M059J (cell line): ENCODE measurements at places on chromosomes 11 and 22. TPM values are rescaled to one million over a fixed set of nuclear protein-coding genes. Genes with fewer than 3 reads are reported as not detected.

DNA sequence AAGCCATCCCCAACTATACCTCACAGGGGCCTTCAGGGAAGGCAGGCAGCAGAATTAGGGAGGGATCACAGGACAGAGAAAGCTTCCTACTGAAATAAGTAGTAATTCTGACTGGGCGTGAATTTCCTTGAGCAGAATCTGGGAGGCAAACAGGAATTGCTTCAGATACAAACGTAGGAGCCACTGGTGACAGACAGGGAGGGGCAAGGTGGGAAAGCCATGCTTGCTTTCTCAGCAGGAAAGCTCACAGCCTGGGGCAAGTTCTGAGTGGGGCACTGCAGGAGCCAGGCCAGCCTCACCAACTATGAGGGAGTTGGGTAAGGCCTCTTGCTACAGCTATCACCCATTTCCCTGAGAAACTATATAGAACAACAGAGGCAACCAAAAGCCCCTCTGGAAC lies 43.6 kb downstream of the ARHGAP32 start:
- DNase-seq: no peak

DNA sequence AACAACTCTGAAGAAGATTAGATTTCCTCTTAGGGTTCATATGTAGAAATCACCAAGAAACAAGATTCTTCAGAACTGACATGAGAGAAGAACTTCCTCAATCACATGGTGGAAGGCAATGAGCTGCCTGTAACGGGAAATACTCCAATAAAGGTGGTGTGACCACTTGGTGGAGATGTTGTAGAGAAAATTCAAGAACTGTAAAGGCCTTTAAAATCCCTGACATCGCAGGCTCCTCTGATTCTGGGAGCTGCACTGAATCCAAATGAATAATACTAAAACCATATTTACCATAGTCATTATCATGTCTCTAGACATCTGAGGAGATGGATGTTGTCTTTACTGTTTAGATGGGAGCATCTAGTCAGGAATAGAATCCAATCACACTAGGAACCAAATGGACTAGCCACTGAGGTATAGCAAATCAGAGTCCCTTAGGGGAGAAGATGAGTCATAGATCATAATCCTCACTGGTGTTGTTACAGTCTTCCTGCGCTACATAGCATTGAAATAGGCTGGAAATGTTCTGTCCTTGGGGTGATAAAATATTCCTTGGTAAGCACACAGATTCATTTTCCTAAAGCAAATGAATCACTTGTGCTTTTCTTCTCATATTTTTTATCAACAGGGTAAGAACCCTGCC lies 321.6 kb upstream of the TENM4 start:
- DNase-seq: peak; percentile 35

SCGB2A2 gene
- total RNA-seq: not detected in 2 replicates

LPXN gene
- total RNA-seq: 59.1 and 67.3 TPM in 2 replicates

DNA sequence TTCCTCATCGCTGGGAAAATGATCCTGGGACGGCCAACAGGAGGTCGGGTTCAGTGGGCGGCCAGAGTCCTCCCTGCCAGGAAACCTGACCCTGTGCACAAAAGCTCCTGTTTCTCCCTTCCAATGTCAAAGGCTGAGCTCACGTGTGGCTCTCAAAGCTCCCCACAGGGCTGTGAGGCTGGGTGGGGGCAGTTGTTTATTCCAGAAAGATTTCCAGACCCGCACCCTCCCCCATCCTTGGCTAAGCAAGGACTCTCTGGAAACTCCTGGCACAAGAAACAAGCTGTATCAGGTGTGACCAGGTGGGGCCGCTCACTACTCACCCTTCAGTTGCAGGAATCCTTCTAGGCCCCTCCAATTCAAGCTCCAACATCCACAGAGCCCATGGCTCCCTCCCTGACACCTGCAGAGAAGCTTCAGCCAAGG lies 131.9 kb downstream of the SHANK2 start:
- DNase-seq: no peak

DNA sequence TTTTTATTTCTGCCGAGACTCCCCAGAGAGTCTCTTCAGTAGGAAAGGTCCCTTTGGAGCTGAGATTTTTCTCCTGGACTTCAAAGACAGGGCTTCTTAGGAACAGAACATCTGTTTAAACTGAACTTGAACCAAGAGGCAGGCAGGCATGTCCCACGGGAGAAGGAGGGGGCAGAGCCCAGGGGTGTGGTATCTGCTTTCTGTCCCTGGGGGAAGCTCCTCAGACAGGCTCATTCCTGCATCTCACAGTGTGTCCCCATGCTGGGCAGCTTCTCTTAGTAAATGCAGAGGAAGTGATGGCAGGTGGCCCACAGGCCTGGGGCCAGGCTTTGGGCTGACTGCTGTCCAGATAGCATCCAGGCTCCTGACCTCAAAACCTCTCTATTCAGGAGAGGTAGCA lies 47.3 kb downstream of the TSPAN18 start:
- DNase-seq: peak; percentile 46

DNA sequence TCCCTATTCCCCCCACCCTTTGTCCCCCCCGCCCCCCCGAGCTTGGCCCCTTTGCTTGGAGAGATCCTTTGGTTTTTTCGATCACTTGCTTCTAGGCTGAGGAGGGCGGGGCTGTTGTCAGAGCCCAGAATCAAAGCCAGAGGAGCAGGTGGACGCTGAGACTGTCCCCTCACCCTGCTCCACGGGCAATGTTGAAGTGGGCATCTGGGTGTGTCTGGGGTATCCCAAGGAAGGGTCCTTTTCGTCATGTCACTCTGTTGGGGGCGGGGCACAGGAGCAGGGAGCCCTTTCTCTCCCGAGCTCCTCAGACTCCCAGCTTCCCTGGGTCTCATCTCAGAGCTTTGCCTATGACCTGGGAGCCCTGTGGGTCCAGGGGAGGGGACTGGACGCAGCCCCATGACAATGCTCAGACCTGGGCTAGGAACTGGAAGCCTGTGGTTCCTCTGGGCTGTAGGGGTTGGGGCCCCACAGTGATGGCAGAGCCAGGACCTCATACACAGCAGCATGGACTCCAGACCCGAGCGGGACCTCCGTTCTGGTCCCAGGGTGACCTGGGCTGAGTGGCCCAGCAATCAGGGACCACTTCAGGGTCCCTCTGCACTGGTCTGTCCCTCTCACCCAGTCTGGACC lies 2.9 kb upstream of the APOBEC3A start:
- no peak for DNase-seq

GRCh38 chr11:125164091-125164421 lies 495 bp upstream of the PKNOX2 start:
- no peak for DNase-seq

DNA sequence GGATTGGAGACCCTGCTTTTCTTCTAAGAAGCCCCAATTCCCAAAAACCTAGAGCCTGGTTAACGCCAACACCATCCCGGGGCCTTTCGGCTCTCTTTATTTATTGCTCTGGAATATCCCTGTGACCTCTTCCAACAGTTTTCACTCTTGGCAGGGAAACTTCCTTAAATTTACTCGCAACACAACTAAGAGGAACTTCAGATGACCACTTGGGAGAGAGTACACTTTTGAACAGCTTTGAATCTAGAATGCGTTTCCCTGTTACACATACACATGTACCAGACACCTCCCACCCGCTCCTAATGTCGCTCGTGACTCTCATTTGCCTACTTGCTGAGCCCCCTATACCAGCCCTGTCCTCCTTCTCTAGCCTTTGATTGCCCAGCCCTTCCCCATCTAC lies 19.4 kb downstream of the TUBA8 start:
- DNase-seq: no peak

GRCh38 chr11:111555255-111555654 lies 14.7 kb downstream of the LAYN start:
- peak; percentile 91 for DNase-seq

GANAB gene
- total RNA-seq: 142 and 229 TPM in 2 replicates
